ENCODE measurements at places on chromosomes 2 and 18. TPM values are rescaled to one million over a fixed set of nuclear protein-coding genes. Genes with fewer than 3 reads are reported as not detected.

ARHGAP28 gene
- total RNA-seq, result 15.5 TPM

AP1S3 gene
- 1.8 TPM for total RNA-seq

ACMSD gene
- not detected for total RNA-seq

RGPD4 gene
- total RNA-seq, result not detected

IRS1 gene
- total RNA-seq, result 28.5 TPM

ATP8B1 gene
- 5.6 TPM for total RNA-seq

PIEZO2 gene
- 3.3 TPM for total RNA-seq

SLC38A11 gene
- total RNA-seq, result not detected

FBLN7 gene
- 4.4 TPM for total RNA-seq

TM4SF20 gene
- not detected for total RNA-seq

CHRNA1 gene
- 541 TPM for total RNA-seq

C2orf68 gene
- total RNA-seq, result 15.7 TPM

LIMS4 gene
- 16.4 TPM for total RNA-seq

KANSL3 gene
- 27.8 TPM for total RNA-seq
